ENCODE measurements at places on chromosomes 5 and 9.

- DNase-seq, result no peak
Measured at GRCh38 chr5:136909906-136910305, 544.6 kb upstream of the TRPC7 start.

GRCh38 chr9:86794391-86795046, 152.8 kb downstream of the GAS1 start:
- DNase-seq, result no peak

GRCh38 chr5:168320805-168321204, 29.4 kb downstream of the WWC1 start:
- peak; percentile 73 for DNase-seq

DNA sequence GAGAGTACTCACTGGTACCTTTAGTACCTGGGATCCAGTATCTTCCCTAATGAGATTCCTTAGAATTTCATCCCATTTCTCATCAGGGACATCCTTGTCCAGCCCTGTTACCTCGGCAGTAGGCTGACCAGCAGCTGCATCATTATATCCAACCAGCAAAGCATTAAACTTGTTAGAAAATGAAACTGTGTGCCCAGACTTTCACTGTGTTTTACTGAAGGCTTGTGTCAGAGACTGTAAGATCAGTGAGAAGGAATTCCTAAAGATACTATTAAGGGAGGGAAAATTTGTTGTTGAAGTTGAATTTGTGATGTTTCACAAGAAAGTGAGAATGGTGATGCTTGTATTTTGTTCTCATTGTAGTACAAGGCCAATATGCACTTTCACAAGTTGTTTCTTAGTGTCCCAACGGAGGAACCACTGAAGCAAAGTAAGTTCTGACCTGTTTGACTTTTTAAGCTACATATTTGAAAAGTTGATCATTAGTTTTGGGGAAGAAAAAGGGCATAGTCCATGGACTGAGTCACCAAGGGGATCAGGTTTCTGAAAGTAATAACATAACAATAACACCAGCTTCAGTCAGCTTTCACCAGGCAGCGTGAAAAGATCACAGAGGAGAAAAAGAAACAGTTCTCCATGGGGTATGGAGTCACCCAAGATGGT, 48.8 kb downstream of the GRAMD2B start:
- DNase-seq, result no peak

GRCh38 chr5:78430866-78431265, 70.4 kb downstream of the SCAMP1 start:
- no peak for DNase-seq

DNA sequence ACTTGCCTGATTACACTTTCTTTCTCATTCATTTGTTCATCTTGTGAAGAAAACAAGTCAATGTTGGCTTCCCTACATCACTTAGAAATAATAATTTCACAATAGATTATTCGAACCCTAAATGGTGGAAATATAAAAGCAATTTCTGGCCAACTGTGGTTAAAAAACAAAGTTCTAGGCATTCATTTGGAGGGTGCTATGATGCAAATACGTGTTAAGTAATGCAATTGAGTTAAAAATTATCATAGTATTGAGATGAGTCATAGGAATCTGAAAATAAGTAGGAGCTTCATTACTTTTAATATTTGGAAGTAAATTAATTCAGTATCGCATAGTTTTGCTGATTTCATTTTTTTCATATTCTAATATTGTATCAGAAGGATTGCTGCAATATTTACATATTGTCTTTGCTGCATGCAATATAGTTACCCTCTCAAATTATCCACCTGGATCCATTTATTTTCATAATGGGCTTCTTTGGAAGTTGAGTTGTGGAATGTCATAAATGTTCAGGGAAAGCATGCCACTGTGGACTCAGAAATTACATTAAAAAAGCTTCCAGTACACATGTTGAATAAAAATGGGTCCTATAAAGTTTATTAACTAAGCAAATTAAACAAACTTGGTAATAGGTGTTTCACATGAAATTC, 647.7 kb upstream of the WWC1 start:
- no peak for DNase-seq

GRCh38 chr5:55934115-55934613, 60.6 kb downstream of the IL6ST start:
- no peak for DNase-seq

- no peak for DNase-seq
Measured at GRCh38 chr5:106637275-106637674, 1033.5 kb downstream of the EFNA5 start.

DNA sequence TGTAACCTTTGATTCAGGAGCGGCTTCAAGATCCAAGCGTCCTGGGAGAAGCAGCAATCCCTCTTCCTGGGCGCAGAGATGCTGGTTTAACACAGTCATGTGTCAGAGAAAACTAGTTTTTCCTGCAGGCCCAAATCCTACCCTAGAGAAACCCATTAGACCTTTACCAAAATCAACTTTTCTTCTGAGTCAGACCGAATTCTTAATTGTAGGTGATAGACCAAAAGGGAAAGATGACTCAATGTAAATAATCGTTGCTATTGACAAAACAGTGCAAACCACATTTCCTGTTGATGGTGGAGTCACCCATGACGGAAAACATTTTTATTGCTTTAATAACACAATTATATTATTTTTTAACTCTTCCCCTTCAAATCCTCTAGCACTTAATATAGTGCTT, 40.1 kb downstream of the SLC1A1 start:
- DNase-seq, result no peak

GRCh38 chr9:19294219-19294618, 63.7 kb downstream of the DENND4C start:
- DNase-seq, result no peak

- no peak for DNase-seq
Measured at GRCh38 chr5:122126177-122126755, 3.1 kb upstream of the ZNF474 start.

DNA sequence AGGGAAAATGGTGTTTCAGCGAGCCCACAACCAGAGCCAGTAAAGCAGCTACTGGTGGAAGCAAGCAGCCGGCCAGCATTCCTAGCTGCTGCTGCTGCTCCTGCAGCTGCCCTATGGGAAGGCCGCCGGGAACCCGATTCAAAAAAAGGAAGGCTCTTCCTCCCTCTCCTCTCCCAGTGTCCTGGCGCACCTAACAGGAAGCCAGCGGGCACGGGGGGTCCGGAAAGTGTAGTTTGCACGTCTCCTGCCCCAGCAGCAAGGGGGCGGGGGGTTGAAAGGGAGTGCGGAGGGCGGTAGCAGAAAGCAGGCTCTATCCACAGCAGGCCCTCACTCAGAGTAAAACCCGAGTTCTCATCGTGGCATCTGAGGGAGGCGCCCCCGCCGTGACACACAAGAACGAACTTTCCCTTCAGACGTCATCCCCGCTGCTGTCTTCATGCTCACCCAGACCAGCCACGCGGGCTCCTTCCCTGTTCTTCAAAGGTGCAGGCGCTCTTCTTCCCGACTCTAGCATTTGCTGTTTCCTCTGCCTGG, 16.5 kb downstream of the GRXCR2 start:
- peak; percentile 67 for DNase-seq

DNA sequence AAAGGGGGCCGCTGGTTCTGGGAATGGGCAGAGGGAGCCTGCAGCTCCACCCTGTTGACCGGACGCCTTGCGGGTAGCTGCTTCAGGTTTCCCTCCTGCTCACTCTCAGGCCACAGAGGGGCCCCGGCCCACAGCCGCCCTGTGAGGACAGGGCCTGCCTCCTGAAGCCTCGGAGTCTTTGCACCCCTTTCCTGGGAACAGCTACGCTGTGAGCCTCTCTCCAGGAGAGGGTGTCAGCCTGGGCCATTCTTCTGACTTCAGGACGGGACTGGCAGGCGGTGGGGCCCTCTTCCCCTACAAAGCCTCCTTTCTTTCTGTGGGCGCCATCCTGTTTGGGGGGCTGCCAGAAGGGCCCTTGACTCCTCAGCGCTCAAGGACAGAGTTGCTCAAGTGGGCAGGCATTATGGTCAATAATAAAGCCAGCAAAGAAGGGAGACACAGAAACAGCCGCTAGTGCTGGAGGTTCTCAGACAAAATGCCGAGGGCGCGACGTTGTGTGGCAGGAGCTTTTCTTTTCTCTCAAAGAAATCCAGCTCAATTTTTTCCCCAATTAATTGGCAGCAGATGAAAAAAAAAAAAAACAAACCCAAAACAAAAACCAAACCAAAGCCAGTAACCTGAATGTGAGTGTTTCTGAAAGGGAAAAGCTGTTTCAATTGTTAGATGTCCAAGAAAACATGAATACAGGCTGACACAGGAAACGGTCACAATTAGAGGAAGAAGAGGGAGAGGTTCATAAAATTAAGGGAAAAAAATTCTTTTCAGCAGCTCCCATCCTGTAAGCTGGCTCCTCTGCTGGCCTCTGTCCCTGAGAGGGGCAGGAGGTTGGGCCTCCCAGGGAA, 12.8 kb upstream of the SLC25A51 start:
- no peak for DNase-seq

- DNase-seq, result no peak
Measured at GRCh38 chr9:136965771-136966484, 11.4 kb upstream of the PTGDS start.

Measured in SK-N-DZ (cell line).